ENCODE measurements at places on chromosomes 2 and 18.

DNA sequence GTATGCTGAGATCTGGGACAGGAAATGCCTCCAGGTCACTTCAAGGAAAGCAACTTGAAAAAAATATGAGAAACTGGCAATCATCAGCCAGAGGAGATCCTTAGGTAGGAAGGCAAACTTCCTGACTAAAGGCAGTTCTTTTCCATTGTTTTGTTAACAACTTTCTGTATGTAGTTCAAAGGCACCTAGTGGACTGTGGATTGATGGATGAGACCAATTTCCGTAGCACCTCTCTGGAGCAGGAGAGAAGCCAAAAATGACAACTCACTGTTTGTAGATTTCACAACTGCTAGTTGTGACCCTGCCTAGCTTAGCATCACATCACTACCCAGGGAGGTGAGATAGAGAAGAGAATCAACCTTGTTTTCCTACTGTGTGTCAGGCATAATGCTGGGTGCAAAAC is 21.8 kb upstream of the NOSTRIN start:
- ATAC-seq, result no peak

- no peak for ATAC-seq
Observed at GRCh38 chr2:198161151-198161550, 356.8 kb downstream of the PLCL1 start.

DNA sequence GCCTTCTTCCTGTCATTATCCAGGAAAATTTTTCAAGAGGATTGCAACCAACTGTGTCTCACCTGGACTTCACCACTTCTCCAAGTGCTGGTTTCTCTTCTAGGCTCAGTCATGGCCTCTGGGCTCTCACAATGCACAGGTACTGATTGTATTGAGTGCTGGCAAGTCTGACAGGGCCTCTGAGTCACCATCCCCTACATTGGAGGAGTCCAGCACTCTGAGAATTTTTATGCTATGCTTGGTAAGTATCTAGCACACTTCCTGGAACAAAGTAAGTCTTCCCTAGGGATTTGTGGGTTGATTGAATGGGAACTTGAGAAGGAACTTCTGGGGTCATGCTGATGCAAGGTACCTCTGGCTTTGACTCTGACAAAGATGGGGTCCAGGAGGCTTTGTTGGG is 147.2 kb upstream of the CELF4 start:
- ATAC-seq, result no peak

DNA sequence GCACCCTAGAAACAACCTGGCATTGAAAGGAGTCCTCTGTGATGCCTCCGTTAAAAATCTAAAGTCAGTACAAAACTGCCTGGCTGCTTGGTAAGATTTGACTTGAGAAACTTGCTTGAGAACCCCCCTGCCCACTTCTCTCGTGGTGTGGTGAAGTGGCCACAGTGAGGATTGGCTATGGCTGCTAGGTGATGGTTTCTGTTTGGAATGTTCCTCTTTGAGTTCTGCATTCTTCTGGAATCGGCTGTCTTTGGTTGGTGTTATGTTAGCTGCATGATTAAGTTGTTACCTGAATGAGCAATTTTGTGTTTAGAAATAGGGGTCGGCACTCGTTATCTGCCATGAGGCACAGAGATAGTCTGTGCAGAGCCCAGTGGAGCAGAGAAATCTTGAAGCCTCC is 21.7 kb upstream of the SAG start:
- ATAC-seq, result no peak

DNA sequence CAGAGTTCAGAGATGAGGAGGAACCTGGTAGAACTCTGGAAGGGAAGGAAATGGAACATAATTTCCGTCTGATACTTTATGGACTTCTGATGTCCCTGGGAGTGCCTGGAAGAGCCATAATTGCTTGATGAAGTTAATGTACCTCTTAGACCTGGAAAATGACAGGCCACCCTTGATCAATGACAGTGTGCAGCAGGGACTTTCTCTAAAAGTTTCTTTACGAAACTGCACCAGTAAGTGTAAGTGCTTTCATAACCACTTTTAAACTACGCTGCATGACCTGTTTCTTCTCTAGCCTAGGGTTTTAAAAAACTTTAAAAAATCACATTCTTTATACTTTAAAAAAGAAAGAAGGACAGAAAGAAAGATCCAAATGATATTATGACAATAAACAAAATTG is 164.5 kb downstream of the LPIN1 start:
- ATAC-seq, result no peak

GRCh38 chr2:59171019-59171418 is 929.9 kb upstream of the FANCL start:
- ATAC-seq, result peak; percentile 65

GRCh38 chr18:3328532-3328931 is 66.6 kb downstream of the MYL12B start:
- ATAC-seq, result no peak

DNA sequence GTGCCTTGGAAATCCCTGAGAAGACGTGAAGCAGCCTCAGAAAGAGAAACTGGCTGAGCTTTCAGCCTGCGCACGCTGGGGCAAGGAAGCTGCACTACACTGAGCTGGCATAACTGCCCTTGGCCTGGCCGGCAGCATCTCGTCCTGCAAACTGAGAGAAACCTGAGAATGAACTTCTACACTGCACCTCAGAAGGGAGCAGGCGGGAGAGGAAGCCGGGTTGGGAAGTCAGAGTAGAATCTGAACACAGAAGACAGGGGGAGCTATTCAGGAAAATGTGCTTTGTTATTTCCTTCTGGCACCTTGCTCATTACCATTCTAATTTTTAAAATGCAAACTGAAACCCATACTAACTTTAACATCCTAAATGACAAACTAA is 70.9 kb downstream of the ZEB2 start:
- ATAC-seq, result peak; percentile 64

DNA sequence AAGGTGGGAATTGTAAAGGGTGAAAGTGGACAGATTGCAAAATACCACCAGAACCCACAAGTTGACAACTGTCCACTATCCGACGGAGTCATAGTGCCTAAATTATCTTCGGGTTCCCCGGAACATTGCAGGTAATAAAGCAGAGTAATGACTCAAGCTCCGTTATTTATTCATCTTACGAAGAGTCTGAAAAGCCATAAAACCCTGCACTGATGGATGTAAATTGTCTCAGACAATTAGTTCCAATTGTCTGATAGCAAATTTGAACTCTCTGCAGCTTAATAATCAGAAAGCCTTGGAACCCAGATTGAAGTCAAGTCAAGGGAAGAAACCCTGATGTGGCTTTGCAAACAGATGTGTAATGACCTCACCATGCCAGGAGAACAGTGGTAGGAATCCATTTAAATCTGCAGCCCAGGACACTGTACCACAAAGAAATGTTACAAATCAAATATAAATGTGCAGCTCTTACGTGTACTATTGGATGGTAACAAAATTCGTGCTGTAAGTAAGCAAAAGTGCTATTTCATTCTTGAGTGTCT is 437.3 kb upstream of the SOX11 start:
- no peak for ATAC-seq

DNA sequence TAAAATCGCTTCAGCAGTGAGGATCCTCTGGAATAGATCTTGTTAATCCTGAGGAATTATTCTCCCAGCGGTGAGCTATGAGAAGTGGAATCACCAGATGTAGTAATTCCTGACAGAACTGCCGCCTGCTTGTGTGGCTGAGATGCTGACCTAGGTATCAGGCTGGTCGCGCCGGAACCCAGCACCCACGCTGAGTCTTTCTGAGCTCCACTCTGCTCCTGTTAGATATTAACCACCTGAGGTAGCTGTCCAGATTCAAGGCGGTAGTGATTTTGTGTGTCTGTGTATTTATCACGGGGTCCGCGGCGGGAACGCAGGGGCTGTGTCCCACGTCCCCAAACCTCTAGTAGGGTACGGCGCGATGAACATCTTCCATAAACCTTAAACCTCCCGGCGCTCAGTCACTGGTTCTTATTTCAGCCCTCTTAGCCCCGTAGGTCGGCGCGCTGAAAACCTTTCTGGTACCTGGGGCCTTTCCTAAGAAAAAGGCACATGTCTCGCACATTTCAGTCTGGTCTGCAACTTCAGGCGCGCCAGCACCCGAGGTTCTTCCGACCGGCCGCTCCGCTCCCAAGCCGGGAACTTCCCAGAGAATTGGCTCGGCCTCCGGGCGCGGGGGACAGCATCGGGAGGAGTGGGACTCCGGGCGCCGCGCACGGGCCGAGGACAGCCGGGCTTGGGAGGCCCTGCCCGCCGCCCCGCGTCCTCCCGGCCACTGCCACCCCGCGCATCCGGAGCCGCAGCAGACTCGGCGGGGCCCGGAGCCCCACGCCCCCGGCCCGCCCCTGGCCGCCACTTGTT is 542 bp upstream of the CNNM3 start:
- ATAC-seq, result peak; percentile 2

- ATAC-seq, result no peak
Observed at GRCh38 chr2:238406221-238406997, 20.3 kb upstream of the ASB1 start.

DNA sequence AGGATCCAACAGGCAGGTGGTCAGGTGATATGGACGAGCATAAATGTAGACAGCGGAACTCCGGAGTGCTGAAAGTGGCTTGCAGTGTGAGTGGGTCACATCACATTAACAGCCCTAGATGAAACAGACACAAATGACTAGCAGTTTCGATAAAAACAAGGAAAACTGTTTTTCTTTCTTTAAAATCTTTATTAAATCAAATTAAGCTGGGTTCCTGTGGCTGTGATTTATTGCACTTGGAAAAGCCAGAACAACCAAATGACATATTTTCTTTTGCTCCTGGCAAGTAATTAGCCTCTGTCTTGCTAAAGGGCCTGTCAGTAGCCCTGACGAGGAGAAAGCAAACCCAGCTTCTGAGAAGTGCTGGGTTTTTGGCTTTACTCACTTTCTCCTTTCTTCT is 152.9 kb upstream of the DDX18 start:
- no peak for ATAC-seq

GRCh38 chr18:34985963-34986362 is 55.2 kb upstream of the MAPRE2 start:
- no peak for ATAC-seq

GRCh38 chr2:168375195-168375798 is 80.8 kb upstream of the CERS6 start:
- no peak for ATAC-seq

- peak; percentile 39 for ATAC-seq
Observed at GRCh38 chr2:152585830-152586484, 131.3 kb downstream of the PRPF40A start.

- ATAC-seq, result no peak
Observed at GRCh38 chr18:63528863-63529492, 13.2 kb upstream of the SERPINB12 start.

DNA sequence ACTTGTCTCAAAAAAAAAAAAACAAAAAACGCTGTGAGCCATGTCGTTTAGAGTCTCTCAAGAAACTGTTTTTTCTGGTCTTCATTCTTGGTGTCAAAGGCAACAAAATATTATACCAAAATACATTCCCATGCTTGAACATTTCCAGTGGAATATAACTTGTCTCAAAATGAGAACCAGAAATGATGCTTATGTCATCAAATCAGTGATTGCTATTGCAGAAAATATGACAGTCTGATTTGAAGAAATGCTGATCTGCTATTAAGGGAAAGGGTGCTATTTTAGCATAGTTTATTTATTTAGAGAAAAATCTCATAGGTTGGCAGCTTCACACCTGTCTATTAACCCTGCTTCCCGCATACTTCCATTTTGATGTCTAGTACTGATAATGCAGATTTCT is 82.4 kb upstream of the ACSL3 start:
- no peak for ATAC-seq

- no peak for ATAC-seq
Observed at GRCh38 chr2:196230061-196230854, 58.9 kb upstream of the STK17B start.

DNA sequence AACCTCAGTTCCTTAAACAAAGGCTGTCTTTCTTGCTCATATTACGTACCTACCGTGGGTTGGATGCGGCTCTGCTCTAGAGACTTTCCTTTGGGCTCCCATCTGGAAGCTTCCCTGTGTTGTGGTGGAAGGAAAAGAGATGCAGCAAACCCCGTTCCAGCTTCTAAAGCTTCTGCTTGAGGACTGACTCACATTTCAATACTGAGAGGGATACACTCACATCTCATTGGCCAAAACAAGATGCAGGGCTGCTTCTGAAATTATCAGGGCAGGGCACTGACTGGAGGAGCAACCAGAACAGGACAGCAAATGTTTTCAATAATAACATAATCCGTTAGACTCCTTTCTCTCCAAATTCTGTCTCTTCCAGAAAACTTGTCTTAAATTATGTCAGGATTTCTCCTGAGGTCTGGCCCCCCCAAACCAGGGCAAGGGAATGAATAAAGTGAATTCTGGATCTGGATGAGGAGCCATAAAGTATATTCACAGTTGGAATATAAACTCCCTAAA is 4.5 kb upstream of the MYO5B start:
- no peak for ATAC-seq

- peak; percentile 80 for ATAC-seq
Observed at GRCh38 chr18:55240978-55241377, 281.7 kb upstream of the CCDC68 start.

- ATAC-seq, result no peak
Observed at GRCh38 chr2:102724016-102724490, 37.8 kb upstream of the TMEM182 start.

DNA sequence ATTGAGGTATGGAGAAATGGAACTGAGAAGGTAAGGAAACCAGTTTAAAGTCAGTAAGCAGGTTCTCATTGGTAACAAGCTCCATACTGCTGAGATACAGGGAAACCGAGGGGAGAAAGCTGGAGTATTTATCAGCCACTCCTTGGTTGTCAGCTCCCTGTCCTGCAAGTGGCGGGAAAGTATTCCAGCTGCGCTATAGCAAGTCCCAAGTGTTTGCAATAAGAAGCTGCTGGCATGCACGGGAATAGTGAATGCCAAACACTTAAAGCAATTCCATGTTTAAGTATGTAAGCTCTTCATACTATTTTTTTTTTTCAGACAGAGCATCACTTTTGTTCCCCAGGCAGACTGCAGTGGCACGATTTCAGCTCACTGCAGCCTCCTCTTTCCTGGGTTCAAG is 1601.1 kb downstream of the SUCLG1 start:
- ATAC-seq, result no peak

DNA sequence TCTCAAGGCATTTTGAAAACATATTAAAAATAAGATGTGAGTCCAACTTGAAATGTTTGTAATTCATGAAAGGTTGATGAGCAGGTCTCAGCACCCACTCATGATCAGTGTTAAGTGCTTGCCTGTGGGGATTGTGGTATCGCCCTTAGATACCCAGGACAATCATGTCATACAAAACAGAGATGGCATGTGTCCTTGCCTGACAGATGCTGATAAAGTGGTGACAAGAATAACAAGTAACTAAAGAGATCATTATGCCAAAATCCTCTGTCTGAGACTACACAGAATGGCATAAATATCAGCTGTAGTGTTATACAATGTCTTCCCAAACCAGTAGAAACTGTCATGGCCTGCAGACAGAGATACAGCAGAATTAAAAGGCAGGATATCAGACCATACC is 930.3 kb downstream of the SUCLG1 start:
- no peak for ATAC-seq

- no peak for ATAC-seq
Observed at GRCh38 chr2:130975729-130976128, 117.5 kb downstream of the FAM168B start.

GRCh38 chr2:110115291-110116032 is at the start of gene MALL:
Gene MALL (minus strand): TSS chr2:110115822. CDS start chr2:110115792, 30 bp downstream.
- ATAC-seq, result peak; percentile 32

DNA sequence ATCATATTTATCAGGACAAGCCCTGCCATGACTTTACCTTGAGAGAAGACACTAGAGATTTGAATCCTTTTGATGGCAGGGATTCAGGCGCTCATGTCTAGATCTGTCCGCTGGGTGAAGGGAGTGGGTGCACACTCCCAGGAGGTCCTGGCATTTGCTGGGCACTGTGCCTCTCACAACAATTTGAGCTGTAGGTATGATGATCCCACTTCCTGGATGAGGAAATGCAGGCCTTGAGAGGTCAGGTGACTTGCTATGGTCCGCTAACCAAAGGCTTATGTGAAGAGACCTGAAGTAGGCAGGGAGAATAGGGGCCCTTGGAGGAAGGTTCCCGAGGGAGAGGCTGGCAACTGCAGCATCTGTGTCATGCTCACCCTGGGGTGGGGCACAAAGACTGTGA is 206.1 kb downstream of the HAUS1 start:
- ATAC-seq, result no peak
